ENCODE measurements at places on chromosomes 3 and 15.

- DNase-seq, result no peak
These were observed 38.4 kb downstream of the TSC22D2 start for GRCh38 chr3:150446470-150446977.

- DNase-seq, result no peak
These were observed 2.4 kb downstream of the DRD3 start for GRCh38 chr3:114176487-114176886.

GRCh38 chr3:24191801-24192403, 246.8 kb downstream of the NR1D2 start:
- DNase-seq, result no peak

GRCh38 chr3:24713516-24713915, 218.9 kb upstream of the THRB start:
- no peak for DNase-seq

- DNase-seq, result peak; percentile 79
These were observed 69.7 kb upstream of the DCBLD2 start for GRCh38 chr3:98971169-98971681.

DNA sequence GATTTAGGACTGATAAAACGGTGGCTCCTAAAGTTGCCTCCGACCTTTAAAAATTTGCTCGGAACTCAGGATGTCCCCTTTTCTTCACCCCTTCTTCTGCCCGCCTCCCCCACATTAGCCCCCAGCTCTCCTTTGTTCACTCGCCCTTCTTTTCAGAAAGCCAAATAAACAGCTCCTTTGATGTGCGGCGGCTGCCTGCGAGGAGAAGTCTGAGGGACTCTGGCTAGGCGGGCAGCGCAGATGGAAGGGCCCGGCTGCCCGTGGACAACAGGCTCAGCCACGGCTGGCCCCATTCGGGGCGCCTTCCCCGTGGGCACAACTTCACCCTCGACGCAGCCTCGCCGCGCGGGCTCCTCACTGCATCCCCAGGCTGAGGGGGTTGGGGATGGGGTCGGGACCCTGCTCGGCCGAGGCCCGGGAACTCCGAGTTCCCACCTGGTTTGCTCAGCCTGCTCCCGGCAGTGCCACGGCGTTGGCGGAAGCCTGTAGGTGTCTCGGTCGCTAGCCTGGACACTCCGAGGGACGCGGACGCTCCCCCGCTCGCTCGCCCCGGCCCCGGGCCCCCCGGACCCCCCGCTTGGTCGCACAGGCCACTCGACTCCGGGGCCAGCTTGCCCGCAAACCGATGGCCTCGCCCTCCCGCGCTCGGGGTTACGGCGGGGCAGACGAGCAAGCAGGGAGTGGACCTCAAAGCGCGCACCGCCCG, 897 bp upstream of the TLE3 start:
- DNase-seq, result peak; percentile 66

DNA sequence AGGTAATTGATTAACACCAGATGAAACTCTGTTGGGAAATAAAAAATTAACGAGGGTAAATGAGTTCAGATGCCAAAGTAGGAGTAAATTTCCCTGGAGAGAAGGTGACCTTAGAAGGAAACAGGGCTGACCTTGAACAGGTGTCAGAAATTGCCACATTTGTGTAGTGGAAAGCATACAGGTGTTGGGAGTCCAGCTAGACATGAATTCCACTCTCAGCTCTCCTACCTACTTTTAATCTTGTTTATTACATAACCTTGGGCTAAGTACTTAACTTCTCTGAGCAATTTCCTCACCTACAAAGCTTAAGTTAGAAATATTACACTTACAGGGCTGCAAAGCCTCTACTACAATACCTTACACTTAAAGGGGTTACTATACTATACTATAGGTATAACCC, 96.0 kb downstream of the ISL2 start:
- no peak for DNase-seq

DNA sequence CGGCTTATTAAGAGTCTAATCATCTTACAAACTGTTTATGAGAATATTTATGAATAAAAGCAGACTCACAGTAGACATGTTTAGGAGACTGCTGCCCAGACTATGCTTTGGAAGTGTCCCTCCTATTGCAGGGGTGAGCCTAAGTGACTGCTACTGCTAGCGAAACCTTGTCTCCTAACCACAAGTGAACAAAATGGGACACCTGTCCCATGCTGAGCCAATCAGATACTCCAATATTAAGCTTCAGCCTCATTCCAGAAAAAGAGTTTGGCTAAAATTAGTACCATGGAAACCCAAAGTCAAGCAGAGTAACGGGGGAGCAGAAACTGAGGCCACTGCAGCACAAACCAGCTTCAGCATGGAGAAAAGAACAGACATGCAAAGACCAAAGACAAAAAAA, 4.6 kb downstream of the DENND6A start:
- no peak for DNase-seq

- DNase-seq, result no peak
These were observed 23.3 kb downstream of the ZDHHC3 start for GRCh38 chr3:44952689-44953088.

GRCh38 chr3:31361371-31362273, 171.1 kb upstream of the STT3B start:
- peak; percentile 74 for DNase-seq

- DNase-seq, result no peak
These were observed 200.3 kb upstream of the UMPS start for GRCh38 chr3:124529826-124530571.

DNA sequence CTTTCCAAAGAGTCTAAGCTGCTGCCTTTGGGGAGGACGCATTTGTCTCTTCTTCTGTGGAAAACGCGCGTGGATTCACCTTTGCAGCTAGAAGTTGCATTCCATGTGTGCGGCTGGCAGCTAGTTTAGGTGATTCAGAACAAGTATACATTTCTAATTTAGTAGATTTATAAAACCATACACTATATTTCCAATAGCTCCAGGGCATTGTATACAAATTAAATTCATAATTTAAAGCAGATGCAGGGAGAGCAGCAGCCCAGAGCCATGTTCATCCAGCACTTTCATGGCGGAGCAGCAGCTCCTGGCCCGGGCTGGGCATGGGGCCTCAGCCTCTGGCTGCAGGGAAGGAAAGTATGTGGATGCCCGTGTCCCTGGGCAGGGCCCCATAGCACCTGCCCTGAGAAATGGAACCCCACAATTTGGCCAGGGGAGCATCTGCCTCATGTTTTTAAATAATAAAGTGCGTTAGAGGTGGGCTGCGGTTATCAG, 42.8 kb upstream of the SEC22A start:
- DNase-seq, result no peak

All from mesenchymal stem cell (in vitro differentiated cells and primary cell).